ENCODE measurements at places on chromosomes 3 and 15.
A peak's percentile ranks its signal among the peaks of the same experiment; 100 is the strongest.

GRCh38 chr3:1609416-1609815, 489.2 kb upstream of the CNTN4 start:
- DNase-seq = peak; percentile 13

- DNase-seq = no peak
Observed at GRCh38 chr15:98968576-98968975, 39.0 kb downstream of the PGPEP1L start.

DNA sequence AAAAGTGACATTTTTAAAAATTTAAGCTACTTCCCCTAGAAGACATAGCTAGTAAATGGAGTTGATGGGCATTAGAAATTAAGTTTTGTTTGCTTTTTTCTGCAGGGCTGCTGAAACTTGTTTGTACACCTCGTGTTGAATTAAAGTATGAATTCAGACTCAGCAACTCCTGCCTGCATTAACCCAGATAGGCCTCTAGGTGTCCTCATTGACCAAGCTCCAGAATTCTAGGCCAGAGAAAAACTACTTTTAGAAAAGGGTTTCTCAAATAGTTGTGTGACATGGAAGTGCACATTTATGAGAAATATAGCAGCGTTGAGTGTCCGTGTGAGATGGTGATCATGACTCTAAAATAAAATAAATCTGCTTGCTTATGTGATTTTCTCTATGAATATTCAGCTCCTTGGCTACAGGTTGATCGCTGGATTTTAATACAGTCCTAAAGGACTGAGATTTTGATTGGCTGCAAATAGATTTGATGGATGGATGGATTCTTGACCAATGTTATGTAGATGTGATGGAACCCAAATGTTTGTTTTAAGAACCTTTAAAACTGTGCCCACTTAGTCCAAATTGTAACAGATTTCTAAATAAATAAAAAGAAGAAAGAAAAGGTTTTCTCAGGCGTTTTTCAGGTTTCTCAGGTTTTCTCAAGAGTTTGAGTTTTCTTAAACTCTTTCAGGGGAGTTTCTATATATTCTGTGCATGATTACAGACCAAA, 39.4 kb upstream of the LMOD3 start:
- peak; percentile 1 for DNase-seq

GRCh38 chr3:106720510-106720909, 656.7 kb upstream of the CCDC54 start:
- DNase-seq = no peak

DNA sequence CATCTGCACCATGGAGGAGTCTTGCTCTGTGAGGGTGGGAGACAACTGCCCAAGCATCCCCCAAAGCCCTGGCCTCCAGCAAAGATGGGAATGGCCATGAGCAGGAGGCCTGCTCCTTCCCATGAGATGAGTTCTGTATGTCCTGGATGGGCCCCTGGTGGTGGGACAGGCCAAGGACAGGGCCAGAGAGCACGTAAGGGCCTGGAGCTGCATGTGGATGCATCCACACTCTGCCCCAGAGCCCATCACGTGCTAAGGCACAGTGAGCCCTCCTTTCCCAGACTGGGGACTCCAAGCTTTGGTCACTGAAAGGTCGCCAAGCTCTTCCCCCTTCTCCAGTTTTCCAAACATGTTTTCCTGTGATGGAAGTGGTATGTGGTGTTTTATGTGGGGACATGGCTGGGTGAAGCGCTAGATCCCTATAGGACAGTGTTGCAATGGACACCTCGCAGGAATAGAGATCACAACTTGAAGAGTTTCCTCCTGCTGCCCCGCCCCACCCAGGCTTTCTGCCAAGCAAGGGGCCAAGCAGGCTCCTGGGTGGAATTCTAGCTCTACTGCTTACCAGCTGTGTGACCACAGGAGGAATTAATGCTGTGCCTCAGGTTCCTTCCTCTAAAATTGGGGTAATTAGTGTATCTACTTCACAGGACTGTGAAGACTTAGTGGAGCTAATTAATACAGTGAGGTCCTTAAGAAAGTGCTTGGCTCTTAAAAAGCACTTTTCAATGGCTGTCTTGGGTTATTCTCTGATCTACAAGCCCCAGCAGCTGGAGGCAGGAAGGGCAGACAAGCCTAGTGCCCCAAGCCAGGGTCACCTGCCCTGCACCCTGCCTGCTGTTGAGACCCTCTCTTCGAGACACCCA, 106.4 kb upstream of the RPL32 start:
- DNase-seq = no peak

DNA sequence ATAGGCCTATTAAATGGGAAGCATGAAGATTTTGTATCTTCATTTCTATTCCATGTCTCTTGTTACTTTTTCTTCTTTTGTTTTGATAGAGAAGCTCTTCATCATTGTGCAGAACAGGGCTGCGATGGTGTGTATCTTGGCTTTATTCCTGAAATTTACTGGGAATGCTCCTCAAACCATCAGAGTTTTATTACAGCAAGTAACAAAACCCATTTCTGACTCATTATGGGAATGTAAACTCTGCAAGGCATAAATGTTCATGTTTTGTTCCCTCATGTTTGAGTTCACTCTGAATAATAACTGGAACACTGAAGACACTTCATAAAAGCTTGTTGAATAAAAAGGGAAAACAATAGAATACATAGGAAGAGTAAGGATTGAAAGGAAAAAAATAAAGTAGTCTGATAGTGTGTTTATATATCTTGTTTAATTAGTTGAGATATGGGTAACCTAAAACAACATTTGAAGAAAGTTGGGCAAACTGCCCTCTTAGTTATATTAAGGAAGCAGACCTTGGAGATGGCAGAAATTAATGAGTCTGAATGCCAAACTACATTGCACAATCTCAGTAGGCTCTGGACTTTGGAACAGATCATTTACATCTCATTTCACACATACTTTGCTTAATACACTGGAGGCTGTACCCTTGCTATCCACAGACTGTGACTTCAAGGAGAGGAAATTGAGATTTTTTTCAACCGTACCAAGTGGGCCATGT, 521.5 kb downstream of the GRM7 start:
- no peak for DNase-seq

DNA sequence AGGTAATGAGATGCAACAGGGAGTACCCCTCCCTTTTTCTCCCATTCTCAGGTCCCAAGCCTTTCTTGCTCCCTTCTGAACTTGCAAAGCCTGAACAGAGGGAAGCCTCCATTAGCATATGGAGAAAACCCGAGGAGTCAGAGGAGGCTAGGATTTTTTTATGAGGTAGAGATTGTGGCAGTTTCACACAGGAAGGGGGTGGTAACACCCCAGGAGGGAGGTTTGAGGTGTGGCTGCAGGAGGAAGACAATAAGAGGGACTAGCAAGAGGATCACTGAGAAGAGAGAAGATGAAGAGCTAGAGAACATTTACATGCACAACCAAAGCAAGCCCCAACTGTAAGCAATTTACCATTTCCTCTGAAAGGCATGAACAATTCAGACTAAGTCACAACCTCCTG, 322.7 kb downstream of the SV2B start:
- no peak for DNase-seq

DNA sequence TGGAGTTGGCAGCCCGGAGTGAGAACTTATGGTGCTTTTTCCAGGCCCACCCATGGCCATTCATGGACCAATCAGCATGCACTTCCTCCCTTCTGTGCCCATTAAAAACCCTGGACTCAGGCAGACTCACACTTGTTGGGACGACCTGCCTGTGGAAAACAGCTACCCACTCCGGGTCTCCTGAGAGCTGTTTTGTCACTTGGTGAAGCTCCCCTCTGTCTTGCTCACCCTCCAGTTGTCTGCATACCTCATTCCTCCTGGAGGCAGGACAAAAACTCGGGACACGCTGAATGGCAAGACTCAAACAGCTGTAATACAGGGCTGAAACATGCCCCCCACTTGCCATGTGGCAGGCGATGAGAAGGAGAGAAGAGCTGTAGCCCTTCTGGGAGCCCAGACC, 35.2 kb downstream of the ROPN1B start:
- no peak for DNase-seq

- DNase-seq = no peak
Observed at GRCh38 chr3:194584320-194584776, 48.9 kb downstream of the TMEM44 start.

DNA sequence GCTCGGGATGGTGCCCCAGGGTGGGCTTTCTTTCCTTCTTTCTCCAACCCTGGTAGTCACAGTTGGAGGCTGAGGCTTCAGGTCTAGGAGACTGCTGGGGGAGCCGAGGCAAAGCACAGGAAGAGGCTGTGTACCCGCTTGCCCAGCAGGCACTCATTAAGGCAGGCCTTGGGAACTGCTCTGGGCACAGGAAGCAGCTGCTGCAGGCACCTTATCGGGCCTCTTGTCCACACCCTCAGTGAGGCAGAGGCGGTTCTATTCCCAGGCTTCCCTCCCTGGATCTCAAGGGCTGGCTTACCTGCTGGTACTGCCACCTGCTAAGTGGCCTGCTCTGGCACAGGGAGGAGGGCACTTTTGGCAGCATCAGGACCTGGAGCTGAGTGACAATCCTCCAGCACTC, 15.8 kb upstream of the GRM2 start:
- no peak for DNase-seq

DNA sequence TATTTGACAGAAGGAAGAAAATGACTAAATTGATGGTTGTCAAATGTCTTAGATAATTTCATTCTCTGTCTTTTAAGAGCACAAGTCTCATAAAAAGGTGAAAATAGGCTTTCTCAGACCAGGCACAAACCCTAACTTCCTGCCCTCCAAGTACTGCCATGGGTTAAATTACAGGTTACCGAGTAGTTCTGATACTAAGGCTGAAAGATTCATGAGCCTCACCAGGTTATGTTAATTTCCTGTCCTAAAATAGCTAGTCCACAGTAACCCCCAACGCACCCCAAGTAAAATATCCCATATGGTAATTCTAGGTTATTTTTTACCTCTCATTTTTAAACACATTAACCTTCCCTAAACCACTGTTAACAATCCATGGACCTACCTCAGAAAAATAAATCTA, 42.0 kb downstream of the GSK3B start:
- DNase-seq = no peak

GRCh38 chr3:150022381-150023238, 51.9 kb upstream of the PFN2 start:
- no peak for DNase-seq

- DNase-seq = no peak
Observed at GRCh38 chr3:152834776-152835600, at the start of gene P2RY1. Gene P2RY1, plus strand, starts transcription at chr3:152835131. Its CDS starts 652 bp downstream, at chr3:152835783.

DNA sequence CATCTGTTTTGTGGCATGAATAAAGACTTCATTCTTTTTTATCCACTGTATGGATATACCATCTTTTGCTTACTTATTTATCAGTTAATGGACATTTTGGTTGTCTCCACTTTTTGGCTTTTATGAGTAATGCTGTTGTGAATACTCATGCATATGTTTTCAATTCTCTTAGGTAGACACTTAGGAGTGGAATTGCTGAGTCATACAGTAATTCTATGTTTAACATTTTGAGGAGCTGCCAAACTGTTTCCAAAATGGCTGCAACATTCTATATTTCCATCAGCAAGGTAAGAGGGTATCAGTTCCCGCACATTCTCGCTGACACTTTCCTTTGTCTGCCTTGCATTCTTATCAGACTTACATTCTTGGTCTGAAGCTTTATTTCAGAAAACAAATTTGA, 191.1 kb downstream of the WNT5A start:
- no peak for DNase-seq
